ENCODE measurements at places on chromosomes 12 and 14.

DNA sequence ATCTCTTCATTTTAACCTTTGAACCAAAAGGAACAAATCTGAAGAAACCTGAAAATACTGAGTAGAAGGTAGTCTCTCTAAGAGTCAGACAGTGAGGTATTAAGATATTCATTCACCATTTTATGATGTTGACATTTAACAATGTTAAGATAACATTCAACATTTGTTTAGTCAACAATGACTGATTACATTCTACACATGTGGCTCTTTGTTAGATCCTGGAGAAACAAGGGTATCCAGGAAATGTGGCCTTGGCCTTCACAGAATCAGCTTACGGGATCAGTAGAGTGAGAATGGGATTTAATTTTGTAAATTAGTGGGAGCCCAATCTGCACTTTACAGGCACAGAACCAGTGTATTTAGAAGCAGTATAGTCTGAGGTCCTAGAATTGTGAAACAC, 355.5 kb downstream of the KCNH5 start:
- no peak for DNase-seq

GRCh38 chr12:64293654-64294364, 71.7 kb upstream of the KICS2 start:
- no peak for DNase-seq

DNA sequence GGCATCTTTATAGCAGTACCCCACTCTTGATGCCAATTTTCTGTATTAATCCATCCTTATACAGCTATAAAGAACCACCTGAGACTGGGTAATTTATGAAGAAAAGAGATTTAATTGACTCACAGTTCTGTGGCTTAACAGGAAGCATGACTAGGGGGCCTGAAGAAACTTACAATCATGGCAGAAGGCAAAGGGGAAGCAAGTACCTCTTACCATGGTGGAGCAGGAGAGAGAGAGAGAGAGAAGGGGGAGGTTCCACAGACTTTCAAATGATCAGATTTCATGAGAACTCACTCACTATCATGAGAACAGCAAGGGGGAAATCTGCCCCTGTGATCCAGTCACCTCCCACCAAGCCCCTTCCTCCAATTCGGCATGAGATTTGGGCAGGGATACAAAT, 84.4 kb downstream of the SLC24A4 start:
- no peak for DNase-seq

DNA sequence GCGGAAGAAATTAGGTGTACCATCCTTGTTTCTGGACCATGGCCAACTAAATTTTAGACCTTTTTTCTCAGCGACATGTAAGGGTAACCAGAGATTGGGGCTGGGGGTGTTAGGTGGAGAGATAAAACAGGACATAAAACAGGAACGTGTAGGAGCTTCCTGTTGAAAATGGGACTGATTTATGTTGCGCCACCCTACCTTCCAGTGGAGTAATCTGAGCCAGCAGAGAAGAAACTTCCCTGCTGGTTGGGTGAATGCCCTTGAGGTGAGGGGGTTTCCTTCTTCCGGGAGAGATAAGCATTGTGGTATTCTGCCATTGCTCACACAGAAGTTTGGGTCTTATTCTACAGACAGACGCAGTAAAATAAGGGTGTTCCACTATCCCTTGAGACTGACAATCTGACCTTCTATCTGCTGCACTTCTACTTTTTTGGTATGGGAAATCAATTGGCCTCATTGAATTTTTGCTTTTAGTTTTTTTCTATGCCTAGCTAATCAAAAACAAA, 417.6 kb downstream of the PCNX1 start:
- DNase-seq = no peak

DNA sequence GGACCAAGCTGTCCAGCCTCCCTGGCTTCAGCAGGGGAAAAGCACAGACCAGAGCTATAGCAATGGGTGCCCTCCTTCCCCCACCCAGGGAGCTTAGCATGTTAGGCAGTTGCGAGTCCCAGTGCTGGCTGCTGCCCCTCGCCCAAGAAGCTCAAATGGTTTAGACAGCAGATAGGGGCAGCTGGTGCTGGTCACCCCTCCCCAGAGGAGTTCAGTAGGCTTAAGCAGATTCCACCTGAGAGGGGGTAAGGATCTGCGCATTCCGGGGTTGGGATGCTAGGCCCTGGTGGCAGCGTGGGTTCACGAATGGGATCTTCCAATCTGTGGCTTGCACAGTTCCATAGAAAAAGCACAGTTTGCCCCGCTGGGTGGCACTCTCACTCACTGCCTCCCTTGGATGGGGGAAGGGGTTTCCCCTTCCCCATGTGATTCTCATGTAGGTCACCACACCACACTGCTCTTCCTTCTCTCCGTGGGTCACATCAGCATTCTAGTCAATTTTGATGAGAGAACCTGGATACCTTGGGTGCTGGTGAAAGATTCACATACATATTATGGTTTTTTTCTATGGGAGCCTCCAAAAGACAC, 665.6 kb downstream of the C12orf50 start:
- DNase-seq = no peak

- no peak for DNase-seq
Observed at GRCh38 chr14:79328863-79329262, 882.4 kb downstream of the DIO2 start.

DNA sequence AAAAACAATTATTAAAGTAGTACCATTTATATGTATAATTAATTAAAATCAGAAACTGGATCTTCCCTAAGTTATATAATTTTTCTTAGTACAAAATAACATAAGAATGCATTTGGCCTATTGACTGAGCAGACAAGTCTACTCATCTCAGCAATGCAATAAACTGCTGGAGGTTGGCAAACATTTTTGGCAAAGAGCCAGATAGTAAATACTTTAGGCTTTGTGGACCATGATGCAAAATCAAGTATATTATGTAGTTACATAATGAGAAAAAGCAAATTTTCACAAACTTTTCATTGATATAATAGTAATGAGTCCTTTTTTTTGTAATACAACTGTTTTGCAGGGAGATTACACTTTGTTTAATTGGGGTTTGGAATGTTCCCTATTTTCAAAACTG, 30.9 kb downstream of the ERGIC2 start:
- peak; percentile 5 for DNase-seq

DNA sequence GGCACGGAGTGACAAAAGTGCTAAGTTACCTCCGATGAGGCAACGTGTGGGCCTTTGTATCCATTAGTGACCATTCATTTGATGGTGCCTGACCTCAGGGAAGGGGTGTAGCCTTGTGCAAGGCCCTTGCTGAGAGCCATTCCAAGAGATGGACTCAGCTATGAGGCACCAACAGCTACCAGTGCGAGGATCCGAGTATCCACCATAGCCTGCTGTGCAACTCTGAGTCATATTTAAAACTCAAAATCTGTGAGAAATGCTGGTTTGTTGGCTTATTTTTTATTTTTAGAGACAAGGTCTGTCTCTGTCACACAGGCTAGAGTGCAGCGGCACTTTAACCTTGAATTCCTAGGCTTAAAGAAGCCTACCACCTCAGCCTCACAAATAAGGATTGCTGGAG, 25.1 kb upstream of the WNK1 start:
- no peak for DNase-seq

DNA sequence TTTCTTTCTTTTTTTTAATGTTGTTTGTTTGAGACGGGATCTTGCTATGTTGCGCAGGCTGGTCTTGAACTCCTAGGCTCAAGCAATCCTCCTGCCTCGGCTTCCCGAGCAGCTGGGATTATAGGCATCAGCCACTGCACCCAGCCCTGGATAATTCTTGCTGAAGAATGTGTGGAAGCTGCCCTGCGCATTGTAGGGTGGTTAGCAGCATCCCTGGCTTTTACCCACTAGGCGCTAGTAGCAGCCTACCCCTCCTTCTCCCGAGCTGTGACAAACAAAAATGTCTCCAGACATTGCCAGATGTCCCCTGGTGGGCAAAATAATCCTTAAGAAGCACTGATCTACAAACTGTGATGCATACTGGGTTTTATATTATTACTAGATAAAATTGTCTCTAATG, 6.6 kb downstream of the DCAF4 start:
- DNase-seq = no peak

DNA sequence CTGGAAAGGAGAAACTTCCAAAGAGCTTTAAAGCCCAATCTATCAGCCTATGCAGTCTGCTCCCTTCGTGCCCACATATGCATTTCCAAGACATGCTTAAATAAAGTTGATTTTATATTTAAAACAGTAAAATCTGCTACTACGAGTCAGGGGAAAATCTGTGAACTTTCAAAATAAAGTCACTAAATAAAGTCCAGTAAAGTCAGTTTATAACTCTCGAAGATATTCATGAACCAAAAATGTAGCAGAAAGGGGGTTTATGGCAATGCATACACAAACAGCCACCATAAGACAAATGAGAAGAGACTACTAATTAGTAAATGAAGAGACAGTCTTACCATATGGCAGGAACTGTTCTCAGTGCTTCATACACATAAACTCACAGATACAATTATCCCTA, 19.7 kb downstream of the AREL1 start:
- DNase-seq = no peak

- DNase-seq = no peak
Observed at GRCh38 chr12:56658921-56659320, 13.1 kb upstream of the ATP5F1B start.

GRCh38 chr14:92755495-92755894, 7.1 kb upstream of the LGMN start:
- DNase-seq = no peak

DNA sequence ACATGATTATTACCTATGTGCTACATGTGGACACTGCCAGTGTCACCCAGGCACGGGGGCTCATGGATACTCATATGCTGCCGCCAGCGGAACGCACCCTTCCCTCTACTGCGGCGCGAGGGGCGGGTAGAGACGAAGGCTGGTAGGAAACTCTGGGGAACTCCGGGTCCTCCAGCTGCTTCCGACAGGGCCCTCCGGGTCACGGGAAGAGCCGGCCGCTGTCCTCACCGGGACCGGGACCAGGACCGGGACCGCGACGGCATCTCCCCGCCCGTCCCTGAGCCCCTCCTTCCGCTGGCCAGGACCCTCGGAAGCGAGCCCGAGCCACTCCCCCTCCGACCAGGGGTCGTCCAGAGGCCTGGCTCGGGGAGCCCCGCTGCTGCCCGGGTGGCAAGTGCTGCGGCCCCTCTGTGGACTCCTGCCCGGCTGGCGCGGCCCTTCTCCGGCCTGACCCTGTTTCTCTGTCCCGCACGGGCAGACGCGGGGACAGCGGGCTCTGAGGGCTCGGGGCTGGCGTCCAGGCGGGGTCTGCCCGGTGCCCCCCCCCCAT, 209.6 kb downstream of the ADGRD1 start:
- no peak for DNase-seq

- no peak for DNase-seq
Observed at GRCh38 chr12:12718381-12718759, 1.2 kb downstream of the CDKN1B start.

- DNase-seq = no peak
Observed at GRCh38 chr14:40347675-40348074, 915.4 kb upstream of the FBXO33 start.
